ENCODE measurements at places on chromosomes 6 and 20. TPM values are rescaled to one million over a fixed set of nuclear protein-coding genes. Genes with fewer than 3 reads are reported as not detected.

TSBP1 gene
- not detected for total RNA-seq

HRH3 gene
- not detected for total RNA-seq

USP49 gene
- 2.8 TPM for total RNA-seq

OR2J3 gene
- not detected for total RNA-seq

HMGCLL1 gene
- total RNA-seq: 0.24 TPM

MSH5 gene
- total RNA-seq: 11.7 TPM

GRM1 gene
- total RNA-seq: 0.16 TPM

ENPP5 gene
- 0.65 TPM for total RNA-seq

GHRH gene
- not detected for total RNA-seq

KIF25 gene
- total RNA-seq: 0.32 TPM

ACTL10 gene
- total RNA-seq: 2.3 TPM

ME1 gene
- 28.7 TPM for total RNA-seq

REM1 gene
- total RNA-seq: 0.36 TPM

OSER1 gene
- 50.3 TPM for total RNA-seq

FAM209B gene
- total RNA-seq: 0.36 TPM

RBBP8NL gene
- total RNA-seq: not detected
